ENCODE measurements at places on chromosomes 12 and 14.

GRCh38 chr14:71745072-71745471 is 187.2 kb upstream of the RGS6 start:
- DNase-seq, result no peak

- no peak for DNase-seq
Observed at GRCh38 chr14:35959835-35960234, 133.7 kb downstream of the BRMS1L start.

DNA sequence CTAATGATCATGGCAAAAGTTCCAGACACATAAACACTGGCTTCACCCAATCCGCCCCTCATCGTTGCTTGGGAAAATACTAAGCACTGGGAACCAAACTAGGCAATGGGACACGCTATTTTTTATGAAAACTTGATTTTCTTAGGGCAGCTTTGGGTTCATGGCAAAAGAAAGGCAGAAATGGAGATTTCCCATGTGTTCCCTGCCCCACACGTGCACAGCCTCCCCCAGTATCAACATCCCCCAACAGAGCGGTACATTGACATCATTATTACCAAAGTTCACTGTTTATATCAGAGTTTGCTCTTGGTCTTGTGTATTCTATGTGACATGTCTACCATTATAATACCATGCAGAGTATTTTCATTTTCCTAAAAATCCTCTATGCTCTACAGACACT is 71.0 kb downstream of the DBX2 start:
- DNase-seq, result no peak

GRCh38 chr12:78697817-78698415 is 166.7 kb upstream of the SYT1 start:
- no peak for DNase-seq

- DNase-seq, result no peak
Observed at GRCh38 chr12:110591451-110592051, 8.4 kb upstream of the PPTC7 start.

DNA sequence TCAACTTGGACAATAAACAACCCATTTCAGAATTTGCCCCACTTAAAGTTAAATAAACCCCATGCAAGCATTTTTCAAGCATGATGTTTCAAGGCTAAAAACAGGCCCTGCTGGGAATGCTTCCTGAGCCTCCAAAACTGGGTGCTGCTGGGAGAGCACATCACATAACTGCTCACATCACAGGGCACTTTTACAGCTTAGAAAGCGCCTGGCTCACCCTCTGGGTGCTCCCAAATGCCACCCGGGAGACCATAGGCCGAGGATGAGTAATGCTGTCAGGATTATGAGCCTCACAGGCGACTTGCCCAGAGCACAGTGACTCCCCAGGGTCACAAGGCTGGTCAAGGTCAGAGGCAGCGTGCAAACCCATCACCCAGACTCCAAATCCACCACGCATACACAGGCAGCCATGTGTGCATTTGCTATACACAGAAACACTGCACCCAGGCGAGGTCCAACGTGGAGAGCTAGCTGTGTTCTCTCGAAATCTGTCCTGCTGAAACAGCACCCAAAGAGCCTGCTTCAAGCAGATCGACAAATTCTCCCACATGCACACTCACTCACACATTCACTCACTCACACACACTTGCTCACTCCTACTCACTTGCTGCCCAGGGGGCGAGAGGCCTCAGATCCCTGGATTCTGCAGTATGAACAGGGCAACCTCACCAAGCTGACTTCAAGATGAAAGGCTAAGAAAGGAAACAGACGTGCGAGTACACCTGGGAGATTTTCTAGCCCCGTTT is 58.7 kb downstream of the ITPK1 start:
- no peak for DNase-seq

DNA sequence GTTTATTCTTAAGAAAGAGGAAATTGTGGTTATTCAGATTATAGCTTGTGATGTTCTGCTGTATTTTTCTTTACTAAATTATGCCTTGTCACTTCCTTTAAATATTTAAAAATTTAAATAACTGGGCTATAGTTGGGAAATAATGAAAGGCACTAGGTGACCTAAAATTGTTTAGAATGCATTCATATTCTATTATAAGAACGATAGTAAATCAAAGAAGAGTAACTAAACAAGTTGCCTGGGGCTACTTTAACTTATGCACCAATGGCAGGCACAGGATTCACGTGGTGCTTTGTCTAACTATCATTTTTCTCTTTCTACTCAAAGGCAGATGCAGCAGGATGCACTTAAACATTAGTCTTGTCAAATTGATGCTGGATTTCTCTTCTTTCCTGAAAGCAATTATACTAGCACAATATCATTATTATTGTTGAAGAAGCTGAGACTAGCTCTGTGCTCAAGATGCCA is 190.7 kb upstream of the PPFIA2 start:
- no peak for DNase-seq

GRCh38 chr12:8504351-8504750 is 9.0 kb upstream of the CLEC4D start:
- no peak for DNase-seq

GRCh38 chr14:59349258-59349701 is 115.9 kb downstream of the GPR135 start:
- no peak for DNase-seq

DNA sequence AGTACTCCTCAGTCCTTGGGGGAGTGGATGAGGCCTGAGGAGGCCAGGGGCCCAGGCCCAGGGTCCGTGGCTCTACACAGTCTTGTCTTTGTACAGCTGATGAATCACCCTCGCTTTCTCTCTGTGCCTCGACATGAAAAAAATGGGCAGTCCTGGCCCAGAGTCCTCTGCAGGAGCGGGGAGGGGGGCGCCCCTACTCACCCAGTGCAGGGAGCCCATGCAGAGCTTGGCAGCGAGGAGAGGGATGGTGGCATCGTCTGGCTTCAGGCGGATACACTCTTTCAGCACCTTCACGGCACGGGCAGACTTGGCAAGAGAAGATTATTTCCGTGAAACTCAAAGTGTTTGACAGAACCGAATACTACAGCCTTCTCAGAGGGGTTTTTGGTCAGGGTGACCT is 159.3 kb downstream of the TTC7B start:
- DNase-seq, result no peak

DNA sequence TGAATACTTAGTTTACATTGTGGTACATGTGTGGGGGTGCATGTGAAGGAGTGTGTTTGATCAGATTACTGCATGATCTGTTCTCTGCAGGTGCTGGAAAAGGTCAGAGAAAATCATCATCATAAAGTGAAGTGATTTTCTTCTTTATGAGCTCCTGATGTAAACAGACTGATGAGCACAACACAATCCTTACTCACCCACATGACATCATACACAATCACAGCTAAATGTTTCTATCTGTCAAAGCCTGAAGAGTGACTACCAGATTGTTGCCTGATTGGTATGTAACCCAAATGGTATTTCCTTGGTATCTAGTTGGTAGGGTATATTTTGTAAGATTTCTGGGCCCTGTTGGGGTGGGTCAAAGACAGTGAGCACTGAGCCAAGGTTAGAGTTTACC is 270.8 kb downstream of the FOXG1 start:
- no peak for DNase-seq

- no peak for DNase-seq
Observed at GRCh38 chr14:60363687-60364086, 114.7 kb downstream of the PPM1A start.

GRCh38 chr12:5777451-5777850 is 167.6 kb downstream of the ANO2 start:
- DNase-seq, result no peak

- DNase-seq, result no peak
Observed at GRCh38 chr12:3751151-3752095, 1.5 kb downstream of the CRACR2A start.

DNA sequence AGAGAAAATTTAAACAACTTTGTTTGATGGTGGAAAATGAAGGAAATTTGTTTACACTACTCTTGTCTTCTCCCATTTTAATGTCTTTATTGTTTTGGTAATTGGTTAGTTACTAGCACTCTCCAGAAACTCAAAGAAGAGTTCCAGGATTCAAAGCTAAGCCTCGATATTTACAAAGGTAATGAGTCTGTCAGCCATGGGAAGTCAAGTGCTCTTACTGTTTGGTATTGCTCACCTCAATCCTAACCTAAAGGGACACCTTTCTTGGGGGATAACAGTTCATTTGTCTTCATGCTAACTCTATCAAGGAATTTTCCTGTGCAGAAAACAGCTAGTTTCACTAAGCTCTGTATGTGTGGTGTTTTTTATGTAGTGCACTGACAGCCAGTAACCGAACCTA is 222.9 kb upstream of the LMO3 start:
- DNase-seq, result no peak

DNA sequence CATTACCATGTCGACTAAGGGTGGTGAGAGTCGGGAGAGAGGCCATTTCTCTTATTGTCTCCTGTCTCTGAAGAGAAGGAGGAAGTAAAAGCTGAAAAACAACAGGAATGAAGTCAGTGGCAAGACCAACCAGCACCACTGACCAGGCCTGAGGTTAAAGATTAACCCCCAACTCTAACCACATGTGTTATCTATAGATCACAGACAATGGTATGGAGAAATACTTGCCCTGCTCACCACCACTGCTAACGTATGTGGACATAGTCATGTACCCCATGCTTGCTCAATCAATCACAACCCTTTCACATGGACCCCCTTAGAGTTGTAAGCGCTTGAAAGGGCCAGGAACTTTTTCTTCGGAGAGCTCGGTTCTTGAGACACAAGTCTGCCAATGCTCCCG is 690.9 kb upstream of the LMO3 start:
- no peak for DNase-seq

- peak; percentile 8 for DNase-seq
Observed at GRCh38 chr14:53152184-53152886, 788 bp downstream of the DDHD1 start.

DNA sequence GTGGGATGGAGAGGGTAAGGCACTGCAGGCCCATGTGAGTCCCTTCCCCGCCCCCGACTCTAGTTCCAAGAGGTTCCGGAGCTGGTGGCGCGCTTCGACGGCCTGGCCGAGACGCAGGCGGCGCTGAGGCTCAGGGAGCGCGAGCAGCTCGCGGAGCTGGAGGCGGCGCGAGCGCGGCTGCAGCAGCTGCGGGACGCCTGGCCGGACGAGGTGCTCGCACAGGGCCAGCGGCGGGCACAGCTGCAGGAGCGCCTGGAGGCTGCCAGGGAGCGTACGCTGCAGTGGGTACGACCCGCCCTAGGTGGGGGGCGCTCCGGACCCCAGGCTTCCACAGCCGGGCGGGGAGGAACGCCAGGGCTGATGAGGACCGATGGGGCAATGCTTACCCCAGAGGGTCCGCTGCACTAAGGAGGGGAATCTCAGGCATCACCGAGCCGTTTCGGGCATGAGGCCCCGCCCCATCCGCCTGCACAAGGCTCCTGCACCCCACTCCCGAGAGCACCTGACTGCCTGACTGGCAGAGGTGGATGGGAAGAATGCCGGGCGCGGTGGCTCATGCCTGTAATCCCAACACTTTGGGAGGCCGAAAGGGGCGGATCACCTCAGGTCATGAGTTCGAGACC is 4.9 kb downstream of the CFAP73 start:
- DNase-seq, result no peak

GRCh38 chr12:124566161-124566996 is 1.0 kb downstream of the NCOR2 start:
- no peak for DNase-seq

- no peak for DNase-seq
Observed at GRCh38 chr14:103070971-103071542, 13.0 kb upstream of the LBHD2 start.

- DNase-seq, result peak; percentile 37
Observed at GRCh38 chr14:71555654-71556559, 376.3 kb upstream of the RGS6 start.

DNA sequence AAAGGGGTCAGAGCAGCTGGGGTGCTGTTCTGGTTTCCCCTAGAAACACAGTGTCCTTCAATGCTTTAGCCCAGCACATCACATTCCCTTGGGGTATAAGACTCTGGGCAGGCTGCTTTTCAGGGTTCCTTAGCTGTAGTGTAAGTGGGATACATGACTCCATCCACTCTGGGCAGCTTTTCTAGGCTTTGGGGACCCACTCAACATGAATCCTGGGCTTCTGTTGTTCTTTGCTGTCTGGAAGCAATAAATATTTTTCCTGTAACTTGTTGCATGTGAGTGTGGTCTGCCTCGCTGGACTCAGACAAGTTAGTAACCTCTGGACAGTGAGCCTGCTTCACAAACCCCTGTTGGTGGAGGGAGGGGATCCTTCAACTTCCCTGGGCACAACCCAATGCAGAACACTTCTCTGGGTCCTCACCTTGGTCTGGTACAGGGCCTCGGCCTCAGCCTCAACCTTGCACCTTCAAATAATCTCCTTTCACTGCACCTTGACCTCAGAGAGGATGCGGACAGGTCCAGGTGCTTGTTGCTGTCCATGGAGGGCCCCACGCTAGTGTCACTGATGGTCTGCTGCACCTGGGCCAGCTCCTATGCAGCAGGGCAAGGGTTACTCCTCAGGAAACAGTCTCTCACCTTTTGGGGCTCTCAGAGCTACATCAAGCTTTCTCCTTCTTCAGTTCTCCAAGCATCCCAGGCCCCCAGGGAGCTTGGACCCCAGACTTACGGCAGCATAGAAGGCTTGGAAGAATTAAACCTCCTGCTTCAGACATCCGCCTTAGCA is 13.5 kb upstream of the KRT73 start:
- DNase-seq, result no peak

DNA sequence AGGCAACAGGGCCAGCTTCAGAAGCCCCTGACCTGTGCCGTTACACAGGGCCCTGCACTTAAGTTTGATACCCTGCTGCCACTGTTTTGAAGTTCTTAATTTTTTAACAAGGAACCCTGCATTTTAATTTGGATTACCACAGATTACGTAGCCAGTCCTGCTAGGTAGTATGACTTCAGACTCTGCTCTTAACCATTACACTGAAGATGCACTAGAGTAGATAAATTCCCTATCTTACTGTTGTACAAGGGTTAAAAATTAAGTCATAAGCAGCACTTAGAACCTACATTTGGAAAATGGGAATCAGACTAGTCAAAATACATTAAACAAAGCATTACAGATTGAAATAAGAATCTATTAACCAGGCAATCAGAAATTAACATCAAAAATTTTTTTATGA is 2.3 kb downstream of the GNPNAT1 start:
- no peak for DNase-seq

Data from GM18507 (cell line).